Liver (tissue), 10 donors: ENCODE measurements at places on chromosomes 12 and 14. TPM values are rescaled to one million over a fixed set of nuclear protein-coding genes. Genes with fewer than 3 reads are reported as not detected.

- DNase-seq = no peak
Measured at GRCh38 chr12:69475237-69475975, 5.2 kb downstream of the FRS2 start.

GRCh38 chr14:105322791-105323556, 8.4 kb downstream of the PACS2 start:
- DNase-seq = no peak

GRCh38 chr14:51547701-51548100, 104.0 kb upstream of the FRMD6 start:
- no peak for DNase-seq

GRCh38 chr12:117124421-117125271, 25.4 kb upstream of the TESC start:
- no peak for DNase-seq

DNA sequence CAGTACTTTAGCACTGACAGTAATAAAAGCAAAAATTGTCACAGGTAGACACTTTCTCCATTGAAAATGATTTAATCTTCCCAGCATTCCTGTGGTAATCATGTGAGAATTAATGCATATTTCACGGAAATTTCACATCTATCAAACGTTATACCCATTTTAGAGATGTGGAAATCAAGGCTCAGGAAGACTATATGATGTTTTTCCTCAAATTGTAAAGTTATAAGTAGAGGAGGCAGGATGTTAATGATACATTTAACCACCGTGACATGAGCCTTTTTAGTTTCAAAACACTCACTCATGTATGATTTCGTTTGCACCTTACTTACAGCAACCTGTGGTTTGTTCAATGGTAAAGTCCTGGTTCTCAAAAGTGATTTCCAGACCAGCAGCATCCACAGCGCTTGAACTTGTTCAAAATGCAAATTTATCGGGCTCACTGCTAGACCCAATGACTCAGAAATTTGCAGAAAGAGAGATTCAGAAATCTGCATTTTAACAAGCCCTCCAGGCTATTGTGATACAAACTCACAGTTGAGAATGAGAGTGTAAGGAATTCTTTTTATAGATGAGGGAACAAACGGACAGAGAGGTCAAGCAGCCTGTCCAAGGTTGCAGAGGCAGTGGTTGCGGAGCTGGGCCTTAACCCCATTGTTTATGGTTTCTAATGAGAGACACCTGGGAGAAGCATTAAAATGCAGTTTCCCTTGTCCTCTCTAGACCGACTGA, 654.8 kb upstream of the TBX3 start:
- DNase-seq = no peak

GRCh38 chr12:27221625-27222387, 22.3 kb upstream of the STK38L start:
- no peak for DNase-seq

- no peak for DNase-seq
Measured at GRCh38 chr12:95731519-95731958, 59.0 kb downstream of the NTN4 start.

GRCh38 chr12:65894624-65895390, 70.5 kb downstream of the HMGA2 start:
- no peak for DNase-seq

GRCh38 chr12:54019924-54020590, 8.2 kb upstream of the HOXC6 start:
- DNase-seq = no peak

- DNase-seq = no peak
Measured at GRCh38 chr14:103015426-103015825, 41.9 kb downstream of the CDC42BPB start.

- DNase-seq = no peak
Measured at GRCh38 chr14:59281609-59282377, 93.3 kb downstream of the DAAM1 start.

- DNase-seq = no peak
Measured at GRCh38 chr12:124392271-124392666, 97.4 kb downstream of the RFLNA start.

The FOXA1 gene
- total RNA-seq = 37.5 TPM

The UBE2N gene
- 13.9 TPM for total RNA-seq

The BMP4 gene
- 4.2 TPM for total RNA-seq

The P3H3 gene
- total RNA-seq = 1.5 TPM

The TSPAN11 gene
- 0.33 TPM for total RNA-seq

The METTL17 gene
- 64.8 TPM for total RNA-seq

The SAMD15 gene
- total RNA-seq = 0.19 TPM
